ENCODE measurements at places on chromosomes 5 and 9. TPM values are rescaled to one million over a fixed set of nuclear protein-coding genes. Genes with fewer than 3 reads are reported as not detected.
A peak's percentile ranks its signal among the peaks of the same experiment; 100 is the strongest.

Gene ANKRD55
- 0.37 TPM for total RNA-seq

Gene SGCD
- total RNA-seq: 20.9 TPM

Gene CCNI2
- total RNA-seq: 0.74 TPM

Gene PCDHGA4
- total RNA-seq: 7.0 TPM

Gene KIAA0825
- total RNA-seq: 20.2 TPM

Gene SLC1A3
- 21.0 TPM for total RNA-seq

Gene GOLM1
- 55.2 TPM for total RNA-seq

DNA sequence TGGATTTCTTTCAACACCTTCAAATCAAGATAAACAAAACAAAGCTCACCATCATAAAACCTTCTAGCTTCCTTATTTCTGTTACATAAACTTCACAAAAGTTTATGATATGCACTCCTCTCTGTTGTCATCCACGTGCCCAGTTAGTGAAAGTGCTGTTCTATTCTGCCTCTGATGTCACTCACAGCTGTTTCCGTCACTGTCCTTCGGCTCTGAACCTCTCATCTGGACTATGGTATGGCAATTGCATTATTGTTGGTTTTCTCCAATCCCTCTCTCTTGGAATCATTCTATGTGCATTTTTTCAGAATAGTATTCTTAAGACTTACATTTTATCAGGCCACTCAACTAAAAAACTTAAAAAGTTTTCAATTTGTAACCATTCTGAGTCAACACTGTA lies 264.2 kb upstream of the DAPK1 start:
- H3K27me3 ChIP-seq: no peaks in the 10 kb centered on the region
- no peak overlapping the region for H3K27ac ChIP-seq
- H3K36me3 ChIP-seq: no peaks in the 10 kb centered on the region
- DNase-seq: no peak
- no peaks in the 10 kb centered on the region for H3K4me1 ChIP-seq

DNA sequence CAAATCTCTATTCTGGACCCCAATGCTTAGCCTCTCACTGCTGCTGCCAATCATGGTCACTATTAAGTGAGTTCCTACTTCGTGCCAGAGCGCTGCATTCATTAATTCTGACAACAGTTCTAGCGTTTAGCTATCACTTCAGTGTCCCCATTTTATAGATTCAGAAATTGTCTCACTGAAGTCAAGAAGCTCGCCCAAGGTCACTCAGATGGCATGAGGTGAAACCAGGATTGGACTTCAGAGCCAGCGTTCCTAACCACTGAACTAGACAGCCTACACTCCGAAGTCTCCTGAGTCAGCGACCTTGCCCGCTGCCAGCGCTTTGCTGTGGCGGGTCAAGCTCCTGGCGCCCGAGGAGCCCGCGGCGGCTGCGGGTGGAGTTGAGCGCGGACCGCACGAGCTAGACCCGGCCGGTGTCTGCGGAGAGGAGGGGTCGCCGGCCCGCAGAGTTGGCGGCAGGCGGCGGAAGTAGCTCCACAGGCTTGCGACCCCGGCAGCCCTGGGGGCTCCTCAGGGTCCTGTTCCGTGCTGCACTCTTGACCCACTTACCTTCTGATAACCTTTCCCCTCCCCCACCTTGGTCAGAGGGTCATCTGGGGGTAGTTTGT lies 2.1 kb upstream of the GABRB2 start:
- no peak overlapping the region for H3K27ac ChIP-seq
- no peak for DNase-seq
- H3K36me3 ChIP-seq: no peaks in the 10 kb centered on the region
- no peaks in the 10 kb centered on the region for H3K4me1 ChIP-seq
- H3K27me3 ChIP-seq: no peaks in the 10 kb centered on the region

DNA sequence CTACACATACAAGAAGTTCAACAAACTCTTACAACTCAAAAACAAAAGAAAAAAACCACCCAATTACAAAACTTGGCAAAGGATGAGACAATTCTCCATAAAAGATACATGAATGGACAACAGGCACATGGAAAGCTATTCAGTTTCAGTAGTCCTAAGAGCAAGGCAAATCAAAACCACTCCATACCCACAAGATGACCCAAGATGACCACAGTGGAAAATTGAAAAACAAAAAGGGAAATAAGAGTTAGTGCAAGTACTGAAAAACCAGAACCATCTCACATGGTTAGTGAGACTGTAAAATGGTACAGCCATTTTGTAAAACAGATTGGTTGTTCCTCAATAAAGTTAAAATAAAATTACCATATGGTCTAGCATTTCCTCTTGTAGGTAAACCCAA lies 287.1 kb upstream of the CDH9 start:
- no peaks in the 10 kb centered on the region for H3K4me1 ChIP-seq
- no peak overlapping the region for H3K4me3 ChIP-seq
- H3K36me3 ChIP-seq: no peaks in the 10 kb centered on the region
- H3K27ac ChIP-seq: no peak overlapping the region
- DNase-seq: no peak

DNA sequence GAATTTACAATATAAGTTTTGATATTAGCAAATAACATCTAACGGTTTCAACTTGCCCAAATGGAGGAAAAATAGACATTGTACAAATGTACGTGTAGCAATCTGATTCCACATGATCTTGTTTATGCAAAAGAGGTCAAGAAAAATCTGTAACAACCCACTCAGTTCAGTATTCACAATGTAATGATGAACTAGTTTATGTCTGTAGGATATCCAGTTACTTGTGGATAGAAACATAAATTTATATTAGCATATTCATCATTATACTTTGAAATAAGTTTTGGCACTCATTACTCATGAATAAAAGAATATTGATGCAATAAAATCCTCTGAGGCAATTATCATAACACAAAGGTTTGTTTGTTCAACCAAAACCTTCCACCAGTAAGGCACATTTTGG lies 28.1 kb downstream of the PLK2 start:
- no peaks in the 10 kb centered on the region for H3K27me3 ChIP-seq
- DNase-seq: no peak
- H3K4me3 ChIP-seq: no peak overlapping the region
- H3K36me3 ChIP-seq: no peaks in the 10 kb centered on the region

- no peak overlapping the region for H3K27ac ChIP-seq
- H3K36me3 ChIP-seq: no peaks in the 10 kb centered on the region
- H3K27me3 ChIP-seq: no peaks in the 10 kb centered on the region
- no peak for DNase-seq
- H3K4me3 ChIP-seq: no peak overlapping the region
- H3K4me1 ChIP-seq: no peaks in the 10 kb centered on the region
These were observed 92.7 kb downstream of the MELK start for GRCh38 chr9:36665387-36665786.

DNA sequence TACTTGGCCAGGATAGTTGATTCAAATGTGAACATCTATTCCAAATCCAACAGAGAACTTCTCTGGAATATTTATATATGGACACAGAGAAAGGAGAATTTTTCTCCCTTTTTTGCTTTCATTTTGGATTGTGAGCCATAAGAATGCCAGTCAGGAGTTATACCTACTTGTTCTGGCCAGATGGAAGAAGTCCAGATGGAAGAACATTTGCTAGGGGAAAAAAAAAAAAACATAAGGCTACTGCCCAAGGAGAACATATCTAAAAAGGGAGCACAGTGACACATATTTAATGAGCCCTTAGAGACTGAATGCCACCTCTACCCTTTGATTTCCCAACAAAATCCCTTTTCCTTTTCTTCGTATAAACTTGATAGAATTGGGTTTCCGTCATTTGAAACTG lies 61.7 kb upstream of the PPP2R2B start:
- no peak overlapping the region for H3K27ac ChIP-seq
- H3K36me3 ChIP-seq: no peaks in the 10 kb centered on the region
- no peak overlapping the region for H3K4me3 ChIP-seq
- no peaks in the 10 kb centered on the region for H3K4me1 ChIP-seq
- DNase-seq: no peak
- H3K27me3 ChIP-seq: no peaks in the 10 kb centered on the region

- no peak overlapping the region for H3K27ac ChIP-seq
- H3K4me1 ChIP-seq: peaks cover 2% of the 10 kb centered on the region
- no peak overlapping the region for H3K4me3 ChIP-seq
- peak; percentile 10 for DNase-seq
These were observed 28.2 kb downstream of the MTRR start for GRCh38 chr5:7897014-7897600.

- H3K4me1 ChIP-seq: no peaks in the 10 kb centered on the region
- no peak for DNase-seq
- no peak overlapping the region for H3K27ac ChIP-seq
- H3K4me3 ChIP-seq: no peak overlapping the region
These were observed 60.5 kb upstream of the HSPA9 start for GRCh38 chr5:138635708-138636107.

DNA sequence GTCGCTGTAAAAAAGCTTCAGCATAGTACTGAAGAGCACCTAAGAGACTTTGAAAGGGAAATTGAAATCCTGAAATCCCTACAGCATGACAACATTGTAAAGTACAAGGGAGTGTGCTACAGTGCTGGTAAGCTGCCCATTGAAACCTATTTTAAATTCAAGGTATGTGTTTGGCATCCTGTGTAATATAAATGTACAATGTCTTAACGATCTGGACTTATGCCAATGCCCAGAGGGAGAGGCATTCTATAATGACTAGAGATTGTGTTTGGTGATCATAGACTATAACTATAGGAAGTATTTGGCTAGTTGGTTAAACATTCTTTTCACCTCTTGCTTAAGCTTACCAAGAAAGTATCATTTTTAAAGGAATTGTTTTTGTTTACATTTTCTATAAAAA lies 95.7 kb downstream of the INSL6 start:
- no peaks in the 10 kb centered on the region for H3K4me1 ChIP-seq
- peaks cover 16% of the 10 kb centered on the region for H3K36me3 ChIP-seq
- no peak overlapping the region for H3K4me3 ChIP-seq
- no peak for DNase-seq
- no peaks in the 10 kb centered on the region for H3K27me3 ChIP-seq

DNA sequence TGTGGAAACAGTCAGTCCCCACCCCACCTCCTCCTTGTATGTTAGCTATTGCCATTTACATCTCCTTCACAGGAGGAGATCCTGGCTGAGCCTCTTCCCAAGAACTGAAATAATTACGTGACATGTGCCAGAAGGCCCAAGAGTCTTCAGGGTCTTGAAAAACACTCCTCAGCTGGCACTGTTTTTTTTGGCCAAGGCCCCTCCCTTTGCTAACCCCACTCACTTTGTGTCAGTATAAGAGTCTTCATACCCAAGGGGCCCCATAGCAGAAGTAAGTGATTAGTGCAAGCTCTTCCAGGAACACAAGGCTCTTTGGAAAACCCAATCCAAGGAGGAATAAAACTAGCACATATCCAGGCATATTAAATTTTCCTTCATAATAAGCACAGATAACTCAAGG lies 5.7 kb upstream of the LARP1 start:
- H3K27me3 ChIP-seq: no peaks in the 10 kb centered on the region
- DNase-seq: peak; percentile 63
- no peaks in the 10 kb centered on the region for H3K36me3 ChIP-seq
- no peak overlapping the region for H3K27ac ChIP-seq

- no peak overlapping the region for H3K27ac ChIP-seq
- no peaks in the 10 kb centered on the region for H3K27me3 ChIP-seq
- H3K36me3 ChIP-seq: no peaks in the 10 kb centered on the region
- DNase-seq: no peak
- H3K4me3 ChIP-seq: no peak overlapping the region
- no peaks in the 10 kb centered on the region for H3K4me1 ChIP-seq
These were observed 61.1 kb upstream of the LPAR1 start for GRCh38 chr9:111099199-111100008.

- H3K27ac ChIP-seq: no peak overlapping the region
- H3K4me3 ChIP-seq: no peak overlapping the region
- no peak for DNase-seq
These were observed 8.1 kb downstream of the SPDL1 start for GRCh38 chr5:169591636-169592035.

DNA sequence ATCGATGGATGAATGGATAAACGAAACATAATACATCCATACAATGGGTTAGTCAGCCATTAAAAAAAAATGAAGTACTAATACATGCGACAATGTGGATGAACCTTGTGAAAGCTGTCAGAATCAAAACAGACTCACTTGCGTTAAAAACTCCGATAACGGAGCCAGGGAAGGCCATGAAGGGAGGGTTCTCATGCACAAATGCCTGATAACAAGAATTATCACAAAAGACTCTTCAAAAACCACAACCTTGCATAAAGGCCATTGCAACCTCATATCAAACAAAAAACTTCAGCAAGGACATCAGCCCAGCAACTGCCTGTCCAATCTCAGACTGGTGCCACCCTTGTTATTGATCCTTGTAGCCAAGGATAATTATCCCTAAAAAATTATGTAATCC lies 13.7 kb downstream of the ERMP1 start:
- DNase-seq: no peak
- H3K27me3 ChIP-seq: no peaks in the 10 kb centered on the region
- peaks cover 6% of the 10 kb centered on the region for H3K36me3 ChIP-seq
- no peak overlapping the region for H3K4me3 ChIP-seq

DNA sequence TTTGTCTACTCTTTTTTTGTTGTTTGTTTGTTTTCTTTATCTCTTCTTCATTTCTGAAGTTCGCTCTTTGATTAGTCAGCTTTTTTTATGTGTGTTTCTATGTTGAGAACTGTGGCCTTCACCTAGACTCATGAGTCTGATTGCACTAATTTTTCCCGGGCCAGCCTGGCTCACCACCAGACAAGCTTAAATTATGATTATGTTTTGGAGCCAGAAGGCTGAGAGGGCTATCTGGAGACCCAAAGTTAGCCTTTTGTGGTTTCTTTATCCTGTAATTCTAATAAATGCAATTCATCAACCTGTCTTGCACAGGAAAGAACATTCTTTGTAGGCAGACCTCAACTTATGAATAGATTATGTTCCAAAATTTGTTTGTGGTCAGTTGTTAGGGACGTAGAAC lies 20.8 kb upstream of the ACTBL2 start:
- H3K4me3 ChIP-seq: no peak overlapping the region
- H3K36me3 ChIP-seq: no peaks in the 10 kb centered on the region
- H3K27me3 ChIP-seq: no peaks in the 10 kb centered on the region
